ENCODE measurements at places on chromosomes 4 and X.

GRCh38 chr4:137065311-137065710 lies 467.0 kb downstream of the PCDH18 start:
- no peak for DNase-seq

GRCh38 chr4:173005912-173006633 lies 162.5 kb upstream of the GALNT7 start:
- no peak for DNase-seq

GRCh38 chr4:792626-793092 lies 33.3 kb downstream of the CPLX1 start:
- DNase-seq: no peak

- no peak for DNase-seq
These were observed 56.7 kb upstream of the ADGRL3 start for GRCh38 chr4:61143461-61143860.

DNA sequence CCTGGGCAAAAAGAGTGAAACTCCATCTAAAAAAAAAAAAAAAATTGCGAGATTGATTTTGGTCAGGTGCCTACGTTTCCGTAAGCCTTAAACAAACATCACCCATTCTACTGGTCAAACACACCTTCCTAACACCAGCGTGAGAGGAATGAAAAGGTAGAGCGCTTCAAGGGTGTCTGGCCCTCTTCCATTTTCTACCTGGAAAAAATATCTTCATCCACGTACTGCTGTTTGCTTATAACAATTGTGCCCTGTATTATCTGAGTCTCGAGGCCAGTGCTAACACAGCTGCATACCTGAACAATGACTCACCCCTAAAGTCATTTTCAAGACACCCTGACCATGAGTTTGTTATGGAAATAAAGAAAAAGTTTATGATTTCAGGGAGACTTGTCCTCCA lies 13.9 kb downstream of the TMSB4X start:
- DNase-seq: no peak

GRCh38 chr4:179631321-179631720 lies 2189.1 kb upstream of the AGA start:
- DNase-seq: no peak

- DNase-seq: no peak
These were observed 145.9 kb downstream of the FSTL5 start for GRCh38 chr4:162017863-162018262.

- DNase-seq: no peak
These were observed 78.7 kb downstream of the CNOT6L start for GRCh38 chr4:77740480-77740879.

DNA sequence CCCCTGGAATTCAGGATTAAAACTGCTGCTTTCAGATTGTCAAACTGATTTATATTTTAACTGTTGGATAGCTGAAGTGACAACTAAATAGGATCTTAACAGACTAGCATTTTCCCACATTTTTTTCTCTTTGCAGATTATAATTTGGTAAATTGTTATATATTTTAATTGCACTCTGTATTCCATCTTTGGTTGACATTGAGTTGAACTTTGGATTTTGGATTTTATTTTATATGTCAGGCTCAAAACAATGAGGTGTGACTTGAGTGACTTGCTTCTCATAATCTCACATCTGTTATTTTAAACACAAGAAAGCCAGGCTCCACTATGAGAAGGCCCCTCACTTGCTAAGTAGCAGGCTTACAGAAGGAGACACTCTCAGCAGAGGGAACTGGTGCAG lies 38.1 kb downstream of the NAA11 start:
- no peak for DNase-seq

- DNase-seq: no peak
These were observed 40.9 kb upstream of the NYX start for GRCh38 chrX:41406201-41406600.

- DNase-seq: no peak
These were observed 2.4 kb upstream of the CTAG2 start for GRCh38 chrX:154655786-154656185.

DNA sequence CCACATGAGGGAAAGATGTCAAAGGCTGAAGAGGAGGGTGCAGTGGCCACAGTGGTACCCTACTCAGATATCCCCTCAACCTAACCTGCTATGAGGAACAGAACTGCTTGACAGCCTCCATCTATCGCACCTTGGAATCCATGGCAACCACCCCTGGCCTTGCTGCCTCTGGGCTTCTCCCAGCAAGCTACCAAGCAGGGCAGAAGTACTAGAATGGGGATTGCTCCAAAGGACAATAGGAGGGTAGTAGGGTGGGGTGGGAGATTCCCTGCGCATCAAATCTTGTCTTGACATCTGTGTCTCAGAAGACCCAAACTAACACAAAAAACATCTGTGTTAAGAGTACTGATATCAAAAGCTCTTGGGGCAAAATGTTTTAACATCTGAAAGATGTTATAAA lies 118.2 kb downstream of the FBXW7 start:
- DNase-seq: no peak

- no peak for DNase-seq
These were observed 105.6 kb downstream of the HUWE1 start for GRCh38 chrX:53580742-53581504.

DNA sequence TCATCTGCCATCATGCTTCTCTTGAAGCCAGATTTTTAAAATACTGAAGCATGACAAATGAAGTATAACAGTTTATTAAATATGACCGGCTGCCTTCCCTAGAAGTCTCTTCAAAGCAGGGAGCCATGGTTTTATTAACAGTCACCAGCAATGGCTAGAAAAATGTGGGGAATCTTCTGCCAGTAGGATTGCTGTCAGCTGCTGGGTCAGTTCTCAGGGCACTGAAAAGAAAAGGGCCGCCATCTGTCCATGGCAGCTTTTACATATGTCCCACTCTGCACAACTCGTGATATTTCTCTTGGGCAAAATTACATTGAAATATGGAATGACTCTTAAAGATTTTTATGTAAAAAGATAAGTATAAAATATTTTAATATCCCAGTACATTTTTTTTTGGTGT lies 2.8 kb downstream of the CCNG2 start:
- DNase-seq: no peak

- no peak for DNase-seq
These were observed 44.9 kb downstream of the HAND2 start for GRCh38 chr4:173485164-173485563.

Measured in stimulated activated naive CD4-positive, alpha-beta T cell (primary cell).